NCI-H187 treated with DMSO at 0.1 percent for 48 hours (cell line): ENCODE measurements at places on chromosomes 7 and 10.

DNA sequence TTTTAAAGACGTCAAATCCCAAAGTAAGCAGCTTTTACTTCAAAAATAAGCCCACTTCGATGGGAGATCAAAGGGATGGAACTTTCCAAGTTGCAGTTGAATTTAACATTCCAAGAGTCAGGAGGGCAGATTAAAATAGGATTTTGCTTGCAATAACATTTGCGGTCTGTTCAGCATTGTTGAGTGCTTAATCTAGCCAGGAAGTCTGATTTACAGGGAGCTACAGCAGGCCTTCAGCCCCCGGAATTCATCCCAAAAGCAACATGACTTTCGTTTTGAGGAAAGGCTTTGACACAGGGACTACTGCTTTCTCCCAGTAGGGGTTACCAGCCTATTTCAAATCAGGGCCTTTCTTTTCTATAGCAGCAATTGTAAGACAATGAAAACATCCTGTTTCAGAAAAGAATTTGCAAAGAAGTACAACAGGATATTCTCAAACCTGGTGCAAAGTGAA is 279.6 kb upstream of the PITRM1 start:
- no peak for DNase-seq

GRCh38 chr10:101189461-101190401 is 39.5 kb downstream of the LBX1 start:
- no peak for DNase-seq

GRCh38 chr7:602341-603141 is 82.9 kb upstream of the PDGFA start:
- DNase-seq = no peak

- DNase-seq = no peak
These were observed 154.8 kb upstream of the PRSS58 start for GRCh38 chr7:142412551-142413193.

- no peak for DNase-seq
These were observed 95.2 kb downstream of the PLCE1 start for GRCh38 chr10:94088926-94089381.

DNA sequence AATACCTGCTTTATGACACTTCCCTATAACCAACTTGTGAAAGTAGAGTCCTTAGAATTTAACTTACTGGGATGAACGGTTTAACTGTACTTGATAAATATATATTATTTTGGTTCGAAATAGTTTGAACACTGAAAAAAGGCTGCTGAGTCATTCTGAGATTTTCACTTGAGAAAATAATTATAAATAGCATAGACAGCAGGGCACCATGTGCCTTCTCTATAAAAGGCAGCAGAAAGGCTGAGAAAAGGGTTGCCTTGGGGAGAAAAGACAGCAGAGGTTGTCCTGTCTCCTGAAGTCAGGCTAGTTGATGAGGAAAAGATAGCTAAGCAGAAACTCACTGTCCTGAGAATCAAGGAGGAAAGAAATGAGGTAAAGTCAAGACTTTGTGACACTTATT is 92.4 kb downstream of the CTTNBP2 start:
- DNase-seq = no peak

DNA sequence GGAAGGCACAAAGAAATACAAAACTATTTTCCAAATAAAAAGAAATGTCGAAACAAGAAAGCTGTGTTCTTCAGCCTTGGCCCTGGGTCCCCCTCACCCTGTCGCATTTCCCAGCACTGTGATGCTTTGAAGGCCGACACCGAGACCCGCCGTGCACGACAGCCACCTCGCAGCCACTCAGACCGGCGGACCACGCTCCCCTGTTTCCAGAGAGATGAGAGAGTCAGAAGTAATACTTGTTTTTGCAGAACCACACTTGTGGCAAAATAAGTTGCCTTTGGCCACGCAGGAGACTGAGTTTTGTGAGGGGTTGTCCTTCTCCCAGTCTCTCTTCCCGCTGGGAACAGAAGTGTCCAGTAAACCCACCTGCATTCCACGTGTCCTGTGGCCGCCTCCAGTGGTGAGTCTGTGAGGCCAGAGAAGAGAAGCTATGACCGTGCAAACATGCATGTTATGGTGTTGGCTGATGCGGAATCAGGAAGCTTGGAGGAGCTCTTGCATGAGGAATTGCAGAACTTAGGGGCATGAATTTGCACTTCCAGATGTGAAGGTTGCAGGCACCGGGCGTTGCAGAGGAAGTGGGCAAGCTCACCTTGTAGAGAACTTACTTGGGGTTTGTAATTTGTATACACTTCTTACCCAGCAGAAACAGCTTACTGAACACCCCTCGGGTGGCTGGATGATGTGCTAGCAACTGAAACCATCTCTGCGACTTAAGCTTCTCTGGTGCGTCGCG is 194.5 kb downstream of the EBF3 start:
- no peak for DNase-seq

- no peak for DNase-seq
These were observed 84.5 kb upstream of the SMNDC1 start for GRCh38 chr10:110389255-110389654.

DNA sequence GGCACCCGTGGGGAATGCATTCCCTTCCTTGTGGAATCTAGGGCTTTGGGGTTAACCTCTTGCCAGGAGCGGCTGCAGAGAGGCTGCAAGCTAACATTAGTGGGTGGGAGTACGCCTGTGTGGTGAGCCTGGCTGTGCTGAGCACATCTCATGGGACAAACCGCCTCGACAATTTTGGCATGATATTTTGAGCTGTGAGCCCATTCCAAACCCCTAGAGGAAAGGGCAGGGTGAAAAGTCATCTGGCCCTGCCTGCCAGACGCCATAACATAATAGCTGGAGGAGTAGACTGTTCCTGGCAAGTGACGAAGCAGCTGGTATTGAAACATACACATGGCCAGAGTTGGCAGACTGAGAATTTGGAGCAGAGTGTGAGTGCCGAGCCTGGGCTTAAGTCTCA is 110.0 kb downstream of the TACC2 start:
- DNase-seq = no peak

DNA sequence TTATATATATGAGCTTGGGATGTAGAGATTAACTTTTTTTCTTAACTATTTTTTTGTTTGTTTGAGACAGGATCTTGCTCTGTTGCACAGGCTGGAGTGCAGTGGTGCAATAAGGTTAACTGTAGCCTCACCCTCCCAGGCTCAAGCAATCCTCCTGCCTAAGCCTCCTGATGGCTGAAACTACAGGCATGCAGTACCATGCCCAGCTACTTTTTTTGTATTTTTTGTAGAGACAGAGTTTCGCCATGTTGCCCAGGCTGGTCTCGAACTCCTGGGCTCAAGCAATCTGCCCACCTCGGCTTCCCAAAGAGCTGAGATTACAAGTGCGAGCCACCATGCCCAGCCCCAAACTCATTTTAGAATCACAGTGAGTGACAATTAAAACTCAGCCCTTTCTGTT is 105.2 kb downstream of the CUBN start:
- no peak for DNase-seq

DNA sequence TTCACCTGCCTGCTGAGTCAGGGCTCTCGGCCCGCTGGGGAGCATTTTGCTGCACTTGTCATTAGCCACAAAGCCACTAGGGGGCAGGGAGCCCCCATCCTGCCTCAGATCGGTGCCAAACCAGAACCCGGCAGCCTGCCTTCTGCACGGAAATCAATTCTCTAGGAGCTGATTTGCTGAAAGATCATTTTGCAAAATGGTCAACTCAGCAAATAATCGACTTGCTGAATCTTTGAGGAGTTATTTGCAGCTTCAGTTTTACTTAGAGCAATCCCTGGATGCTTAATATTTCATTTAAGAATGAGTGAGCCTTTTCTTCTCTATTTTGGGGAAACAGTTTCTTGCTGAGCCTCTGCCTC is 1.7 kb upstream of the GIMAP8 start:
- no peak for DNase-seq

- no peak for DNase-seq
These were observed 19.8 kb downstream of the ITGB8 start for GRCh38 chr7:20350518-20350951.

DNA sequence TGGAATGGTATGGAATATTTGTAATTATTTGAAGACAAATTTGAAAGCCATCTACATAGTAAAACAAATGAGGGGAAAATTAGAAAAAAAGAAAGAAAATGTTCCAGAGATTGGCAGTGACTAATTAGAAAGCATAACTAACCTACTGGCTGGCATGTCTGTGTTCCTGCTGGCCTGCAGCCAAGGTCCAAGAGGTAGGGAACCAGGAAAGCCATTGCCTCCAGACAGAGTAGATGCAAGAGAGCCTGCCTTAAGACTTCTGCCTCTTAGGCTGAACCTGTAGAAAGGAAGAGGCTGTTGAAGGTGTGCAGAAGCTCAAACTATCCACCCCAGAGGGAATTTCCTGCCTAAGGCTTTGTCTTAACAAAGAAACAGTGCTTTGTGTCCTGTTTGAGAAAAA is 982.0 kb downstream of the SORCS1 start:
- DNase-seq = no peak

GRCh38 chr7:90631502-90631901 is 35.4 kb downstream of the CDK14 start:
- DNase-seq = no peak

DNA sequence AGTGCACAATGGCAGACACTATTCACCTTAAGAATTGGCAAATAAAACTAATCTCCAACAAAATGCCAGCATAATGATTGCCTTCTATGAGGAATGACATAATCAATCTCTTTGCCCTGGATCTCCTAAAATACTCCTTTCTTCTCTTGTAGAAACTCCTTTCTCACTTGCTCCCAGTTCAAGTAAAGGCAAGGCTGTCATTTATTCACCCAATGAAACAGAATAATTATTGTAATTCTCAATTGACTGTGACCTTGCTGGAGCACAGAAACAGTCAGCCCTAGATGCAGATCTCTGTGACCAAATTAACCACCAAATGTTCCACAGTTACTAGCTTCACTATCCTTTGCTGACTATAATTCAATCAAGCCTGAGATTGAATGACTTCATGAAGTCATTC is 99.3 kb downstream of the SEMA3C start:
- no peak for DNase-seq

- no peak for DNase-seq
These were observed 18.0 kb upstream of the LYZL1 start for GRCh38 chr10:29270883-29271282.

- DNase-seq = no peak
These were observed 114.8 kb downstream of the WDFY4 start for GRCh38 chr10:48799341-48800006.
